CD4-positive, alpha-beta T cell (primary cell): ENCODE measurements at places on chromosomes 12 and 14.

DNA sequence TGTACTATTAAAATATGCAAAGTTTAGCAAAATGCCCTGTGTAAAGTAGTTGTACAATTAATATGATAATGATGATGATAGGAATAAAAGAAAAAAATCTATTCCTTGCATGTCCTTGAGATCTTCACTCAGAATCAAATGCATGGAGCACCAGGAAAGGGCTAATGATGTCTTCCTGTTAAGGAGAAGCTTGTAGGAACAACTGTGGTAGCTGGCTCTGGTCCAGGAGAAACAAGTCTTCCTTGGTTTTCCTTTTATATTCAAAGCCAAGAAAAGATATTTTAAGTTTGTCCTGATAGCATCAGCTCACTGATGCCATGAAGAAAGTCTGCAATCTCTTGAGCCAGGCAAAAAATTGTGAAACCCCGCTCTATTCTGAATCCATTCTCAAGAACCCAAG, 138.9 kb downstream of the PIK3C2G start:
- DNase-seq, result no peak

DNA sequence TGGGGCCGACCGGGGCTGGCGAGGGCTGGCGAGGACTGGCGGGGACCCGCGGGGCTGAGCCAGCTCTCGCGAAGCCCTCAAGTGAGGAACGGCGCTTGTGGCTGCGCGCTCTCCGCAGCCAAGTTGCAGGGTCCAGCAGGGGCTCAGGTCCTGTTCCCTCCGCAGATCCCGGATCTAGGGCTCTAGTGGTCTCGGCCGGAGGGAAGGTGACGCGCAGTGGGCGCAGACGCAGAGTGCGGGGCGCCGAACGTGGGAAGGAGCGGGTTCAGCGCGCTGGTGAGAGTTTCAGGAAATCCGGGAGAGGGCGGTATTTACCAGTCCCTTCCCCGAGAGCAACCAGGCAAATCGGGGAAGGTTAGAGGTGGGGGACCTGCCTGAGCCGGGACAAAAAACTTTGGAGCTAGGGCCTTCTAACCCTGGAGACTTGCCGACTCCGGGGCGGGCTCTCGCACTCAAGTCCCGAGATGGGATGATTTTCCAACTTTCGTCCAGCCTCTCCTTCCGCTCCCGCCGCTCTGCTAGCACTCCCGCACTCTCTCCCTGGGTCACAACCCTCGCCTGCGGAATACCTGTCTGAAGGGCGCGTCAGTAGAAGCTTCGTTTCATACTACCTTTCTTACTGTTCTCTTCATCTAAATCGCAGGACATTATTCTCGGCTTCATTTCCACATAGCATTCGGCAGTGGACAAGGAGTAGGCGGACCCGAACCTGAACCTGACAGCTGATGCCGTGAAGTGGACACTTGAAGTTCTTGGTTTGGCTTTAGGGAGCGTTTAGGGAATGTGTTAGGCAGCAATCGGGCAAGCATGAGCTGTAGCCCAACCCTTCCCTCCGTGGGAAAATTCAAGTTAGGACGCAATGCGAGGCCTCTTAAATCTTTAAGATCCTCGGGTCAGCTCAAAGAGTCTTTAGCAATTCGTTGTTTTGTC, 13.6 kb upstream of the PAX9 start:
- no peak for DNase-seq

DNA sequence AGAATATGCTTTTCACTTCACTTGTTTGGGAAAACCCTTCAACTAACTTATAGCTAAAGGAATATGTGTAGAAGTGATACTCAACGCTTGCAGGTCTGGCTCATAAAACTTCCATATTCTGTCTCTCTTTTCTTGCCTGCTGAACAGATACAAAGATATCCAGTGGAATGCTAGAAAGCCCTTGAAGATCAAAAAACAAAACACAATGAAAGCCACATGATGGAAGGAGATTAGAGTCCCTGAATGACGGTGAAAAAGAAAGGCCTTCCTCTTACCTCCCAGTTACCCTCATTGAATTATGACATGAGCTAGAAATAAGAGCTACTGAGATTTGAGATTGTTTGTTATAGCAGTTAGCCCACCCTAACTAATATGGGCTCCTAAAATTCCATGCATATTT, 28.2 kb upstream of the NELL2 start:
- no peak for DNase-seq

GRCh38 chr14:41000350-41000749, 606.3 kb upstream of the LRFN5 start:
- no peak for DNase-seq

GRCh38 chr12:68835333-68835908, 27.4 kb downstream of the MDM2 start:
- no peak for DNase-seq

GRCh38 chr14:95364481-95365209, 44.9 kb upstream of the CLMN start:
- no peak for DNase-seq

DNA sequence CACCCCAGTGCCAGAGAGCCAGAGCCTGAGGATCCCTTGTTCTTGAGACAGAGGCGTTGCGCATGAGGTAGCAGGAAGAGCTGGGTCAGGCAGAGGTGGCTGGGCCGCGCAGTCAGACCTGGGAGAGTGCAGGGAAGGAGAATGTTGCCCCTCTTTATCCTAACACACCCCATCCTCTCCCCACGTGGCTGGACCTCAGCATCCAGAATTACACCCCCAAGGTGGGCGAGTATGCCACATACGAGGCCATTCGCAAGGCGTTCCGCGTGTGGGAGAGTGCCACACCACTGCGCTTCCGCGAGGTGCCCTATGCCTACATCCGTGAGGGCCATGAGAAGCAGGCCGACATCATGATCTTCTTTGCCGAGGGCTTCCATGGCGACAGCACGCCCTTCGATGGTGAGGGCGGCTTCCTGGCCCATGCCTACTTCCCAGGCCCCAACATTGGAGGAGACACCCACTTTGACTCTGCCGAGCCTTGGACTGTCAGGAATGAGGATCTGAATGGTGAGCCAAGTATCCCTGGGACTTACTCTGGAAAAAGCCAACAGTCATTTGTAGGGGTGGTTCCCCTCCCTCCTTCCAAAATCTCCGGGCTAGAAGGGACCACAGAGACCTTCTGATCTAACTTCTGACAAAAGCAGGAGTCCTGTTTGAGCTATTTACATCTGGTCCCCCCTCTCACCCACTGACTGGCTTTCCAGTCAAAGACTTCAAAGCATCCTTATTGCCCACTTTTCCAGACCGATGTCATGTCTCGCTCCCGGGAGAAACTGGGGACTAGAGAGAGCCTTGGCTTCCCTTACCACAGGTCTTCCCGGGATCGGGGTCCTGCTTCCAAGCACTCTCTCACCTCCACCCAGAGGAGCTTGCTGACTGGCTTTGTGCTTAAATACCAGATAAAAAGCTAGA, 6.1 kb downstream of the MMP14 start:
- no peak for DNase-seq

- no peak for DNase-seq
Observed at GRCh38 chr14:62557416-62557815, 487.8 kb downstream of the KCNH5 start.

GRCh38 chr12:74818412-74818811, 280.8 kb downstream of the ATXN7L3B start:
- DNase-seq, result no peak
